ENCODE measurements at places on chromosomes 2 and 18.
A peak's percentile ranks its signal among the peaks of the same experiment; 100 is the strongest.

DNA sequence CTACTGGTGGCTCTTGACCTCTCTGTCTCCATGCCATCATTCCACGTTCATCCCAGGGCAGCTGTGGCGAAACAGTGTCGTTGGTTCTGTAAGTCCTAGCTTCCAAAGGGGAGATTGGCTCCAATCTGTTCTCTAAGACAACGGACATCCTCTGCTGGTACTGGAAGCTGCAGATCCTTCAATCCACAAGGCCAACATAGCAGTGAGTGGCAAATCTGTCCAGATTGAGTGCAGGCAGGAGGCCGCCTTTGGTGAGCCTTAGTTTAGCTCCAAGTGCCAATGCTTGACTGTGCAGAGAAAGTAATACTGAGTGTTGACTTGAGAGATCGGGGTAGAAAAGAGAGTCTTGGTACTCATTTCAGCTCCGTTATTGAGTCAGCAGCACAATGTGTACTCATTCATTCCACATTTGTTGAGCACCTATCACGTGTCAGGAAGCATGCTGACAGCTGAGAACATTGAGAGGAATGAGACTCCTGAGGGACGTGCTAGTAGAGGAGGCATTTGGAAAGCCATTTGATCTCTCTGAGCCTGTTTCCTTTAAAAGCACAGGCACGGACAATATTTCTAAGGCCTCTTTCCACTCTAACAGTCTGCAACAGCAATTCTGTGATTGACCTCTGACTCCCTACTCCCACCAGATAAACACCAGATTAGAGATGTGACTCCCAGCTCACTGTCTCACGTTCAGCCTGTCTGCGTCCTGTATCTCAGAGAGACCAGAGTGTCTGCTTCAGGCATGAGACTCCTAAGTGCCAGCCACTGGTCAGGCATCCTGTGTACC, 306.0 kb downstream of the CLIP4 start:
- no peak for DNase-seq

DNA sequence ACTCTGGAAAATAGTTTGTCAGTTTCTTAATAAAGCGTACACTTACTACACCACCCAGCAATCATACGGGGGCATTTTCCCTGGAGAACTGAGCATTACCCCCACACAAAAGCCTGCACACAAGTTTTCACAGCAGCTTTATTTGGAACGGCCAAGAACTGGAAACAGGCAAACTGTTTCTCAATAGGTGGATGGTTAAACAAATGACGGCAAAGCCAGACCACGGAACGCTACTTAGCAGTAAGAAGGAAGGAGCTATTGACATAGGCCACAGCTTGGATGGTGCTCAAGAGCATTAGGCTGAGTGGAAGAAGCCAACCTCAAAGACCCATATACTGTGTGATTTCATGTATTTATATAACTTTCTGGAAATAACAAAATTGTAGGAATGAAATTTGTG, 9.0 kb downstream of the MALL start:
- DNase-seq: peak; percentile 95

GRCh38 chr18:9890196-9890595, 4.4 kb downstream of the TXNDC2 start:
- DNase-seq: no peak

DNA sequence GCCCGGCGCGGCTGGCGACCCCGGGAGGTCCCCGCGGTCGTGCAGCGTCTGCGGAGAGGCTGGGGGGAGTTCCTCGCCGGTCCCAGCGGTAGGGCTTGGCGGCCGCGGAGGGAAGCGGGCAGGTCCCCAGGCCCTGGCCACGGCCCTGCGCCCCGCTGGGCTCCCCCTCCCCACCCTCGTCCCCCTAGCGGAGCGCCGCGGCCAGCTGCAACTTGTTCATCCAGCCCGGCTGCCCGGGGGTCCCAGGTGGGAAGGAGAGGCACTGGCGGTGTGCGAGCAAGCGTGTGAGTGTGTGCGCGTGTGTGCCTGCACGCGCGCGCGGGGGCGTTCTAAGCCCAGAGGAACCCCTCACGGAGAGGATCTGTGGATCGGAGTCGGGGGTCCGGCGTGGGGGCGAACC, 1.3 kb downstream of the PTPRM start:
- DNase-seq: no peak

DNA sequence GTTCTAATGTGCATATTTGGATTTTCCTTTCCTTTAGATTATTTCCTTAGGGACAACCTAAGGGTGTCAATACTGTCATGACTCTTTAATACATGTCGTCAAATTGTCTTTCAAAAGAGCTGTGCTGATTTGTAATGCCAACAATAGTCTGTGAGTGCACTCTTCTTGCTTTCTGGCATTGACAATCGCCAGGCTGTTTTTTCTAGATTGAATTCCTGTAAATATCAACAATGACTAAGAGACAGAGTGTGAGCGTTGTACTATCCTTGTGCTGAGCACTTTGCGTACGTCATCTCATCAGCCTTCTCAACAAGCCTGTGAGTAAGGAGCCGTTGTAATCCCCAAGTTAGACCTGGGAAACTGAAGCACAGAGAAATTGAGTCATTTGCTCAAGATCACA, 96.0 kb downstream of the ACOXL start:
- no peak for DNase-seq

DNA sequence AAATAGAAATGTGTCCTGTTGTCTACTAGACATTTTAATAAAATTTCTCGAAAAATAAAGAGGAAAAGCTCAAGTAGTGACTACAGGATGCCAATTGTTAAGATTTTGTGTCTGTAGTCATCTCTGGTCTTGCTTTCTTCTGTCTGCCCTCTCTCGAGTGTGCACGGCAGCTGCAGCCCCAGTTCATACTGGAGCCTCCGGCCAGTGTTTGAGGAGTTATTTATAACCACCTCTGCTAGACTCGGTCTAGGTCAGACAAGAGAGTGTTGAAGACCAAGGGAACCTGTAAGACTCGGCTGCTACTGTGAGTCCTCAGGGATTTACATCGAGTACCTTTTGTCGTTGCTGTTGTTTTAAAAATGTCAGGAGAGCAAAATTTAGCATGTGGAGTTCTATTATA, 810.1 kb upstream of the POU3F3 start:
- DNase-seq: no peak

DNA sequence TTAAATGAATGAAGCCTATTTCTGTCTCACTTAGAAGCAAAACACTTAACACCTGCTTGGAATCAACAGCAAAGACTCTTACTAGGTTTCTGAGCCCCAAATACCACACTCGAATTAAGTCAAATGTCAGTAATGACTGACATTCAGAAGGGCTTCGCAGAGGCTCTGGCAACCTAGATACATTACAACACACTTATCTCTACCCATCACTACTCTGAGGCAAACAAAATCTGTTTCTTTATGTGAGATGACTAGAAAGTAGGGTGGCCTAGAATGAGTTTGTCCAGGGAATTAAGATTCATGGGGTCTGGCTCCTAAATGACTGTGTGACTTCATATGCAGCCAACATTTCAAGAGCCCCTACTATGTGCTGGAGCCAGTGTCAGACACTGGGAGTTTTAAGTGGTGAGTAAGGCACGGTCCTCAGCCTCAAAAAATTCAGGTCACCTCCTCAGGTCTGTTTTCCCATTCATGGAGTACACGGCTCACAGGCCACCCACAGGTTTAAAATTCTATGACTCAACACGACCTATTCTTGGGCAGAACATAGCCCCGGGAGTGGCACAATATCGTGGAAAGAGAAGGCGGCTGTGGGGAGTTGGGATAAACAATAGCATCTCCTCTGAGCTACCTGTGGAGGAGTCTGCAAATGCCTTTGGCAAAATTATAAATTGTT, 150.3 kb upstream of the ZFP36L2 start:
- no peak for DNase-seq

GRCh38 chr2:79982445-79982844, 322.1 kb downstream of the LRRTM1 start:
- DNase-seq: no peak

All from AG09309 (cell line).